ENCODE measurements at places on chromosomes 12 and 14. TPM values are rescaled to one million over a fixed set of nuclear protein-coding genes. Genes with fewer than 3 reads are reported as not detected.

- no peak for DNase-seq
- H3K4me3 ChIP-seq: no peak overlapping the region
- H3K4me1 ChIP-seq: no peaks in the 10 kb centered on the region
- H3K27ac ChIP-seq: no peak overlapping the region
Measured at GRCh38 chr12:21248679-21249078, 86.0 kb downstream of the SLCO1A2 start.

- DNase-seq: no peak
- no peaks in the 10 kb centered on the region for H3K4me1 ChIP-seq
- H3K27ac ChIP-seq: no peak overlapping the region
Measured at GRCh38 chr12:26711569-26711968, 121.4 kb downstream of the ITPR2 start.

DNA sequence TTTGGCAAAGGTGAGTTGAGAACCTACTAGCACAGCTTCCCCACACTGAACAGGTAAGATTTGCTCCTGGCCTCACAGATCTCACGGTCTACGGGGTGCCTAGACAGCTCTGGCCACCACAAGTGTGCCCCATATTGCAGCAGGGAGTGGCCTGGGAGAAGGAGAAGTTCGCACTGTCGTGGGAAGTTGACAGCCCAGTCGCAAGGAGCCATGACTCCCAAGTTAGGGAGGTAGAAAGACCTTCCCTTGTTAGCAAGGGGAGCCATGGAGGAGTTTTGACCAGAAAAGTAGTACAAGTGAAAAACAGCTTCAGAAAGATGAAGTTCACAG lies 316.3 kb downstream of the BCL11B start:
- H3K4me3 ChIP-seq: no peak overlapping the region
- H3K4me1 ChIP-seq: no peaks in the 10 kb centered on the region
- H3K36me3 ChIP-seq: no peaks in the 10 kb centered on the region

- no peak for DNase-seq
- H3K27ac ChIP-seq: no peak overlapping the region
- H3K4me3 ChIP-seq: no peak overlapping the region
- H3K36me3 ChIP-seq: no peaks in the 10 kb centered on the region
Measured at GRCh38 chr14:66046591-66046990, 439.6 kb upstream of the CCDC196 start.

GRCh38 chr12:60180298-60180697 lies 584.5 kb downstream of the SLC16A7 start:
- no peak overlapping the region for H3K4me3 ChIP-seq
- no peaks in the 10 kb centered on the region for H3K27me3 ChIP-seq
- H3K27ac ChIP-seq: no peak overlapping the region
- DNase-seq: no peak

- H3K36me3 ChIP-seq: no peaks in the 10 kb centered on the region
- H3K4me3 ChIP-seq: no peak overlapping the region
- H3K4me1 ChIP-seq: no peaks in the 10 kb centered on the region
- no peak overlapping the region for H3K27ac ChIP-seq
- no peaks in the 10 kb centered on the region for H3K27me3 ChIP-seq
- no peak for DNase-seq
Measured at GRCh38 chr12:82054566-82054965, 295.4 kb upstream of the PPFIA2 start.

- no peaks in the 10 kb centered on the region for H3K27me3 ChIP-seq
- H3K36me3 ChIP-seq: no peaks in the 10 kb centered on the region
- H3K4me3 ChIP-seq: no peak overlapping the region
- H3K4me1 ChIP-seq: no peaks in the 10 kb centered on the region
- no peak overlapping the region for H3K27ac ChIP-seq
Measured at GRCh38 chr14:29687866-29688265, 239.8 kb downstream of the PRKD1 start.

DNA sequence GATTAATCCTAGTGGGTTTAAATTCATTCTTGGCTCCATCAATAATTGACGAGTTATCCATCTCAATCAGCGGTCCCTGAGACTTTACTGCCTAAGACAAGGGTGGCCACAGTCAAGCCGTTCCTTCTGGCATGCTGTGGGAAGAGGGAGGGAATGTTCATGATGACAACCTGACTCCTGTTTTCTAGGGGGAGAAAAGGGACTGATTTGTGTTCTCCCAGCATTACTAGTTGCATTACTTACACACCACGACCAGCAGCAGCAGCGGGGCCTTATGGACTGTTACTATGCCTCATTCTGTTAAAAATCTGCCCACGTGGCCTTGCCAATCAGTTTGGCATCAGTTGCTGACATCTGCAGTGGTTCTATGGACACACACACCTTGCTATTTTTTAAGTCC lies 29.9 kb downstream of the PLEKHG7 start:
- no peaks in the 10 kb centered on the region for H3K4me1 ChIP-seq
- DNase-seq: no peak
- H3K27ac ChIP-seq: no peak overlapping the region
- H3K36me3 ChIP-seq: no peaks in the 10 kb centered on the region

- no peaks in the 10 kb centered on the region for H3K4me1 ChIP-seq
- no peaks in the 10 kb centered on the region for H3K27me3 ChIP-seq
- DNase-seq: no peak
- H3K36me3 ChIP-seq: no peaks in the 10 kb centered on the region
Measured at GRCh38 chr12:80791863-80792262, 75.2 kb downstream of the MYF5 start.

The SIX6 gene
- not detected for total RNA-seq

The YAF2 gene
- total RNA-seq: 36.2 TPM

The C3AR1 gene
- total RNA-seq: 1.2 TPM

The HOXC13 gene
- not detected for total RNA-seq

The PPP1R36 gene
- 0.24 TPM for total RNA-seq

The SLC7A7 gene
- total RNA-seq: 0.75 TPM
